HT1080 (cell line): ENCODE measurements at places on chromosomes 11 and 22. TPM values are rescaled to one million over a fixed set of nuclear protein-coding genes. Genes with fewer than 3 reads are reported as not detected.

- DNase-seq: peak; percentile 94
These were observed 52.1 kb downstream of the LHFPL7 start for GRCh38 chr22:24894220-24894975.

DNA sequence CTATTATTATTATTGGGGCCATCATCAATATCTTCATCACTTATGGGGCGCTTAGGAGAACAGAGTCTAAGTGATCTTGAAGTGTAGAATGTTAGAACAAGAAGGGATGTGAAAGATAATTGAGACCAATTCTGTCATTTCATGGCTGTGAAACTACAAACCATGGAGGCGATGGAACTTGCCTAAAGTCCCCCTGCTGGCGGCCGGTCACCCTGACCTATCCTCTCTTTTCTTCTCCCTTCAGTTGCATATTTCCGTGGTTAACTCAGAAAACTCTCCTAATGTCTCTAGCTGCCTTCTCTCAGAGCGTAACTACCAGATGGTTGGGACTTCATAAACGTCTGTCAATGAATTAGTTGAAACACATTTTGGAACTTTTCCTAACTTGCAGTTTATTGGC is 6.6 kb upstream of the OR4B1 start:
- peak; percentile 48 for DNase-seq

DNA sequence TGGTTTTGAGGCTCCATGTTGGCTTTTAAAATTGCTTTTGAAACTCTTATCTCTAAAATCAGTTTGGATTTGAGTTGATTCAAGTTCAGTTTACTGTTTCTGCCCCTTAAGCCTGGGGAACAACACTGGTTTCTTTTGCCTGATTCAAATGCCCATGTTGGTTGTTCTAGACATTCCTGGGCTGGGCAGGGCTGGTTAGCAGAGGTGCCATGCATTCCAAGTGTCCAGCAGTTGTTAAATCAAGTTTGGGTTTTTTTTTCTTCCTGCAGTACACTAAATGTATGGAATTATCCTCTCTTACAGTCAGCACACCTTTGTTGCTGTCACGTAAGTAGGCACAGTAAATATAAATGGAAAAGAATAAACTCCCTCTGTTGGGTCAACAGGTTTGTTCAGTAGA is 67.2 kb upstream of the MTMR2 start:
- no peak for DNase-seq

DNA sequence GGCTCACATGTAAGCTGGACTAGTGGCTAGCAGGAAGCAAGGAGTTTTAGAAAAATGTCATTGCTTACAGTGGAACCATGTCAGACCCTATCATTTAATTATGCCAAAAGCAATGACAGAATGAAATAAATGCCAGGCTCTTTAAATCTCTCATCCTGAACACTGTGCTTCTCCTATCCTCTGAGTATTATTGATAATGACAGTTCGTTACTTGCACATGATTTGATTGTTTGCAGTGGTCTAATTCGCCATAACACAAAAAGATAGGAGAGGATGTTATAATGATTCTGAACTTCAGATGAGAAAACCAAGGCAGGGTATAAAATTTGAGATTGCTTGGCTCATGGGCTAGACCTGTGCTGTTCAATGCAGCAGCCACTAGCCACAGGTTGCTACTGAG is 68.2 kb downstream of the FLI1 start:
- no peak for DNase-seq

DNA sequence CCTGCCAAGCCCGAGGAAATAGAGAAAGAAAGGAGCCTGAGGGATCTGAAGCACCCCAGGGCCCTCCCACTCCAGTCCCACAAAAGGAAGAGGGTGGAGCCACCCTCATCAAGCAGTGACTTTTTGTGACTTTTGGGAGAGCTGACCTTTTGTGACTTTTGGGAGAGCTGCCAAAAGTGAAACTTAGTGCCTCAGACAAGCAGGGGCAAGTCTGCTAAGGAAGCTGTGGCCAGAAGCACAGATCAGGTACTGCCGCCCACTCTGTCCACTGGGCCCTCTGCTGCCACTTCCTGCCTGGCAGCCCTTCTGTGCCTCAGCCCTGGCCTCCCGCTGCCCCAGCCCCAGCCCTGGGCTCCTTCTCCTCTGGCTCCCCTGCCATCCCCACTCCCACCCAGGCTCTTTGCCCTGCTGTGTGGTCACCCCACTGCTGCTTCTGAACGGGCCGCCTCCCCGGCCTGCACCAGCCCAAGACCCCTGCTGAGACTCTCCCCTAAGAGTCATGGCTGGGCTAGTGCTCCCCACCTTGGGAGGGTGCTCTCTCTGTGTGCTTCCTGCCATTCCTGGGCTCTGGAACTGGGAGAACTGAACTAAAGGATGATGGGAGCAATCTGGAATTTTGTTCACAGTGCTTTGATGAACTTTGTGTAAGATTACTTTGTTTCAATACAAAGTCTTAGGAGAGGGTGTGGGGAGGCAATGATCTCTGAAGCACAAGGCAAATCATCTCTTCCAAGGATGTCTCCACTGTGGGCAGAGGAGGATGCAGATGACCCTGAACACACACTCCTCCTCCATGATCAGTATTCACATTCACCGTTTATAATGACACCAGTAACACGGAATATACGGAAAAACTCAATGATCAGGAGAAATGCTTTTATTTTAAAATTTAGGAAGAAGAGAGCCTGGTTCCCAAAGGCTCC is at the start of gene APOBEC3H:
APOBEC3H (plus strand) TSS at position 147 of the 923 bp plus-strand sequence. CDS start 3,035 bp downstream, outside the sequence.
- DNase-seq: peak; percentile 46

- no peak for DNase-seq
These were observed 25.1 kb downstream of the GLB1L2 start for GRCh38 chr11:134356656-134357544.

DNA sequence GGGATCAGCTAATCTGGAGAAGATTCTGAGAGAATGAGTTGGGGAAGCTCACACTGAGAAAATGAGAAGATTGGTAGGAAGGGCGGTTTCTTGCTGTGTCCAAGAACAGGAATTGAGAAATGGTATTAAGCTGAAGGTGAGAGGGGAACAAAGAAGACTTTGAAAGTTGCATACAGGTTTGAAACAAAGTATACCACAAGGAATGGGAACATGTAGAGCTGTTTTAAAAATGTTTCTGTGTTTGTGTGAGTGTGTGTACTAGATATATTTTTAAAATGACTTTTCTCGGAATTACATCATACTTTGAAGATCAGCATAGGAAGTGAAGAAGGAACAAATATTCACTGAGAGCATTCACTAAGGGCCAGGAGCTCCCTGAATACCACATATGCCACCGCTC is 24.4 kb upstream of the IZUMO1R start:
- DNase-seq: no peak

DNA sequence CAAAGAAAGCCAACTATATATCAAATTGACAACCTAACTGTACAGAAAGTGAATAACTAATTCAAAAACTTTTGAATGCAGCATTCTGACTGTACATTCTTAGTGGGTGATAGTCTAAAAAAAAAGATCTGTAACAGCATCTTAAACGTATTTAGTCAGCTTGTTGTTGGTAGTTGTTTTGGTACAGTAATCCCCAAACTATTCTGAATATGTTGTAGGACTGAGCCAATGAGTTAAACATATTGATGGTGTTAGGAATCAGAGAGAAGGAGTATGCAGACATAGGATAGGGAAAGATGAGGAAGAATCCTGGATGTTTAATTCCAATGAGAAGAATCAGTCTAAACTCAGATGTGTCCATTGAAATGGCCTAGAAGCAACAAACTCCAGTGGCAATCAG is 41.9 kb upstream of the KIRREL3 start:
- DNase-seq: no peak

- DNase-seq: no peak
These were observed 3.5 kb upstream of the AMPD3 start for GRCh38 chr11:10451426-10452116.

DNA sequence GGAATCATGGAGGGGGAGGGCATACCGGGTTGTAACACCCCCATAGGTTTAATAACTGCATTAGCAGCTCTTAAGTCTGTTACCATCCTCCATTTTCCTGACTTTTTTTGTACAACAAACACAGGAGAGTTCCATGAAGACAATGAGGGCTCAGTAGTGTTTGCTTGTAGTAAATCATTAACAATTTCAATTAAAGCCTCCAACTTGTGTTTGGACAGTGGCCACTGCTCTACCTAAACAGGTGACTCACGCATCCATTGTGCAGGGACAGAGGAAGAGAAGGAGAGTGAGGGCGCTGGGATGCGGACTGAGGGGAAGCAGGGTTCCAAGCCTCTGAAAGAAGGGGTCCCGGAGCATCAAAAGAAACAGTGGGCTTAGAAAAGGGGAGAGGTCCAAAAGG is 21.3 kb upstream of the MTNR1B start:
- no peak for DNase-seq

- DNase-seq: no peak
These were observed 14.5 kb downstream of the CRTAM start for GRCh38 chr11:122852796-122853160.

DNA sequence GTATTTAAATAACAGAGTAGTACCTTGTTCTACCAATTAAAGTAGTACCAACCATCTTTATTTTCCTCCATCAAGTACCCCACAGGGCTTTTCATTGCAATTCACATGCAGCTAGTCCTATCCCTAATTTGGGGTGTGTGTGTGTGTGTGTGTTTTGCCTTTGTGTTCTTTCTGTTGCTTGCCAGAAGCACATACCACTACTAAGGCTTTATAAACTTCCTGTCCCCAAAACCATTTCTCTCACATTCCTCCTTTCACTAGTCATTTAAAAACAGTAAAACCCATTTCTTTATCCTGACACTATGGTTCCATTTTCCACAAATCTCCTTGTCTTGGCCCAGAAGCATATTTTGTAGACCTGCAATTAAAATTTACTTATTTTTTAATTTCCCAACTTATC is 54.6 kb downstream of the SLC36A4 start:
- no peak for DNase-seq

- DNase-seq: no peak
These were observed 2.5 kb downstream of the CRKL start for GRCh38 chr22:20919718-20920117.

GRCh38 chr11:107708792-107709191 is 3.1 kb downstream of the SLN start:
- no peak for DNase-seq

DNA sequence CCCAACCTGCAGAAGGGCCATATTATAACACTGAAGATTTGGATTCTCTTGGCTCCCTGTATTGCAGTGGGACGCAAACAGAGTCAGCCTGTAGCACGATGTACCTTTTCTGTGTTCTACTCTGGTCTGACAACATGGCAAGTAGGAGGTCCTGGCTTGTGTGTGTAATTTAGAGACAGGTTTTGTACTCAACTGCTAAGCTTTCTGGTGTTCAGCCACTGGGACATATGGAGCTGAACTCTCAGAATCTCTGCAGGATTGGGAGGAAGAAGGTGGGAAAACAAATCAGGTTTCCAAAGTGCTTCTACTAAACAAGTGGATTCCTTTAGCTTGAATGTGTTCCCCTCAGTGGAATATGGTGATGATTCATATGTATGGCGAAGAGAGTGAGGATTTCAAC is 192.5 kb upstream of the MTMR2 start:
- no peak for DNase-seq

DNA sequence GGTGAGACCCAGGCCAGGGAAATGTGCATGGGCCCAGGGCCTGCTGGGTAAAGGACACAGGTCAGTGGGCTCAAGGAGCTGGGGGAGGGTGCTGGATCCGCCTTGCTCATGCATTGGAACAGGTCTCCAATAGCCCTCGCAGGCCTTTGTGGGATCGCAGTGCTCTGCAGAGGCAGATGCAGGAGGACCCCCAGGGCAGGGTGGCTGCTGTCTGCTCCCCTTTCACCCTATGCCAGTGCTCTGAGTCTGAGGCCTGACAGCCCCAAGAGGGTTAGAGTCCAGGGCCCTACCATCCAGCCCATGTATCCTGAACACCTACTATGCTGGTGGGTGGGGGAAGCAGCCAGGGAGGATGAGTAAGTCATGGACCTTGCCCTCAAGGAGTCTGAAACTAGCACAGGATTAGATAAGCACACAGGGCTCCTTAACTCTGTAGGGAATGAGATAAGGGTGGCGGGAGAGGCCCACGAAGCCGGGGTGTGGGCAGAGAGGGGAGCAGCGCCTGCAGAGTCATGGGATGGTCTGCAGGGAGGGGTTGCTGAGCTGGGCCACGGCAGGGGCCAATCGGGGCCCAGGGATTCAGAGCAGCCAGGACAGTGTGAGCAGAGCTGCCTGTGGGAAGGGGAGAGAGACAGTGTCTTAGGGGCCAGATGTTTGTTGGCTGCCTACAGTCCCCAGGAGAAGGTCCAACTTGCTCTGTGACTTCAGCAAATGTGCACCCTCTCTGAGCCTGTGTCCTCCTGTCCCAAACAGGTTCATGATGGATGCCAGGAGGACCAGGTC is 10.5 kb upstream of the EHD1 start:
- no peak for DNase-seq

GRCh38 chr11:12163181-12163941 is 53.0 kb downstream of the MICAL2 start:
- DNase-seq: peak; percentile 79

The HEPHL1 gene
- total RNA-seq: 0.06 TPM in 1 of 2 replicates, not detected in the other

The GRAP2 gene
- 0.26 and 0.33 TPM in 2 replicates for total RNA-seq

The PSMA1 gene
- total RNA-seq: 224 and 233 TPM in 2 replicates

The ABCC8 gene
- total RNA-seq: not detected in 2 replicates

The CNTF gene
- 0.70 and 1.3 TPM in 2 replicates for total RNA-seq

The DBX1 gene
- not detected in 2 replicates for total RNA-seq

The RNF141 gene
- 8.6 and 11.0 TPM in 2 replicates for total RNA-seq

The YPEL1 gene
- total RNA-seq: 0.17 and 0.21 TPM in 2 replicates
